ENCODE measurements at places on chromosomes 6 and 20. TPM values are rescaled to one million over a fixed set of nuclear protein-coding genes. Genes with fewer than 3 reads are reported as not detected.

DNA sequence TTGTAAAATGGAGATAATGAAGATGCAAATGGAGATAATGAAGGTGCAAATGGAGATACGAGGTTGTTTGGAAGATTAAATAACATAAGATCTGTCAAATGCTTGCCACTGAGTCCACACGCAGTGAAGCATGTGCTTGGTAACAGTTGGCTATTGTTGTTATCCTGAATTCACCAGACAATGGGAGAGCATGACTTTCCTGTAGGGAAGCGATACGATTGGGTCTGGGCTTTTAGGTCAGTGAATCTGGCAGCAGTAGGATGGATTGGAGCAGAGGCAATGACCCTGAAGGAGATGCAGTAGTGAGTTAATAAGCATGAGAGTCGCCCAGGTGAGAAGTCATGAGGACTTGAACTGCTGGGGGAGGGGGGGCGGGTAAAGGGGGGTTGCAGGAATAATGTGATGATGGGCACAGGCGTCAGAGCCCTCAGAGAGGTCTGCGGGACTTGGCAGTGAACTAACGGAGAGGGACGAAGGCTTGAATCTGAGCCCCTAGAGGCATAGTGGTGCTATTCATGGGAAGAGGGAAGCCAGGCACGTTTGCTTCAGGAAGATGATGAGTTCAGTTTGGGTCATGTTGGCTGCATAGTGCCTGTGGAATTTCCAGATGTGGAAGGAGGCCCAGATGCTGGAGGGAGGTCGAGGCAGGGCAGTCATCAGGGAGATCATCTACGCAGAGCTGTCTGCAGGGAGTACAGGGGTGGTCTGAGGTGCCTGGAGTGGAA, 55.4 kb downstream of the ZDHHC14 start:
- DNase-seq = no peak

Gene SOBP
- 0.77 TPM for total RNA-seq

Gene C20orf202
- not detected for total RNA-seq

GRCh38 chr6:135311446-135312200, 130.5 kb downstream of the MYB start:
- DNase-seq = no peak

GRCh38 chr6:146135167-146135566, 106.3 kb downstream of the GRM1 start:
- DNase-seq = no peak

DNA sequence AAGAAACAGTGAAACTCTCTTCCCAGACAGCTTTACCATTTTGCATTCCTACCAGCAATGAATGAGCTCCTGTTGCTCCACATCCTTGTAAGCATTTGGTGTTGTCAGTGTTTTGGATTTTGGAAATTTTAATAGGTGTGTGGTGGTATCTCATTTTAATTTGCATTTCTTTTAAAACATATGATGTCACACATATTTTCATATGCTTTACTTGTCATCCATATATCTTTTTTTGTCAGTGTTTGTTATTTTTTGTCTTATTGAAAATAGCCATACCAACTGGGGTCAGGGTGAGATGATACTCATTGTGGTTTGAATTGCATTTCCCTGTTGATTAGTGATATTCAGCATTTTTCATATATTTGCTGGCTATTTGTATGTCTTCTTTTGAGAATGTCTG, 119.5 kb upstream of the FOXA2 start:
- no peak for DNase-seq

GRCh38 chr20:33232486-33233072, 3.2 kb upstream of the BPIFA1 start:
- peak; percentile 30 for DNase-seq

Gene SLC22A16
- total RNA-seq = not detected

GRCh38 chr6:14379568-14379967, 262.0 kb downstream of the CD83 start:
- no peak for DNase-seq

- no peak for DNase-seq
Measured at GRCh38 chr6:137919837-137920730, 53.0 kb downstream of the TNFAIP3 start.

GRCh38 chr6:138596126-138596525, 96.8 kb upstream of the NHSL1 start:
- DNase-seq = no peak

GRCh38 chr6:157613011-157613522, 210.0 kb upstream of the SNX9 start:
- no peak for DNase-seq

- peak; percentile 44 for DNase-seq
Measured at GRCh38 chr20:568097-568652, 24.6 kb upstream of the CSNK2A1 start.

DNA sequence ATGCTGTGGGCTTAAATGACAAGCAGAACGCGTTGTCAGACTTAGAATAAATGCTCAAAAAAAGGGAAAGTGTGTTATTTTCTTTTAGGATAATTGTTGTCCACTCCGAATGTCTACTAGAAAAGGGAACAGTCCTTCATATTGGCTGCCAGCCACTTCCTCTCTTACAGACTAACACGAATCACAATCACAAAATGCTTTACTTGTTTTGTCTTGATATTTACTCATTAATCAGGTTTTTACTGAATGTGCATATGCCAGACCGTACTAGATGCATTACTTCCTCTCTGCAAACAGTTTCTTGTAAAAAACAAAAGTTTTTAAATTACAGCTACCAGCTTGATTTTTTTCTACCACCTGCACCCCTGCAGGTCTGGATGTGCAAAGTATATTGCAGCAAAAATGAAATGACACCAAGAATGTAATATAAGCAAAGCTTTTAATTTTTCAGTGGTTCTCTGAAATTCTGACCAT, 821 bp downstream of the DHX35 start:
- no peak for DNase-seq

GRCh38 chr6:139608466-139609261, 234.2 kb upstream of the CITED2 start:
- no peak for DNase-seq

Gene FGD2
- total RNA-seq = 1.6 TPM

Gene IMPG1
- total RNA-seq = not detected

GRCh38 chr6:135230711-135231468, 49.8 kb downstream of the MYB start:
- DNase-seq = no peak

- no peak for DNase-seq
Measured at GRCh38 chr6:8481727-8482126, 46.4 kb upstream of the SLC35B3 start.

GRCh38 chr6:135675026-135675425, 176.5 kb upstream of the PDE7B start:
- no peak for DNase-seq

GRCh38 chr6:11196511-11197174, 35.8 kb downstream of the NEDD9 start:
- no peak for DNase-seq

Gene C6orf58
- not detected for total RNA-seq

Gene DAAM2
- total RNA-seq = not detected

Gene BCLAF1
- 128 TPM for total RNA-seq

Gene DLK2
- 1.0 TPM for total RNA-seq

DNA sequence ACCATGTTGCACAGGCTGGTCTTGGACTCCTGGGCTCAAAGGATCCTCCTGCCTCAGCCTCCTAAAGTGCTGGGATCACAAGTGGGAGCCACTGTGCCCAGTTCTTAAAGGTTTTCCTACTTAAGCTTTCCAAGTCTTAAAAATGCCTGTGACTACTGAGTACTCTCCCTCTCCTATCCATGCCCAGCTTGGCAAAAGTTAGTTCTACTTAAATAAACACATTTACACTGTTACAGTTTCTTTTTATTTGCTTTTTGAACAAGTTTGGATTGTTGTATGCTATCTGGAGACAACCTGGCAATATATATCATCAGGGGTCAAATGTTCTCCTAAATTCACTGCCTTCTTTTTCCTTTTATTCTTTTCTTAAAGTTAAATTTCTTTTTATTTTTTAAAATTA, 61.0 kb upstream of the GCM1 start:
- DNase-seq = no peak

- no peak for DNase-seq
Measured at GRCh38 chr6:118253741-118254140, 294.4 kb upstream of the PLN start.

Gene ID4
- not detected for total RNA-seq

Data from activated CD8-positive, alpha-beta T cell treated with anti-CD3 and anti-CD28 coated beads for 36 hours (primary cell).